ENCODE measurements at places on chromosomes 13 and 19.

DNA sequence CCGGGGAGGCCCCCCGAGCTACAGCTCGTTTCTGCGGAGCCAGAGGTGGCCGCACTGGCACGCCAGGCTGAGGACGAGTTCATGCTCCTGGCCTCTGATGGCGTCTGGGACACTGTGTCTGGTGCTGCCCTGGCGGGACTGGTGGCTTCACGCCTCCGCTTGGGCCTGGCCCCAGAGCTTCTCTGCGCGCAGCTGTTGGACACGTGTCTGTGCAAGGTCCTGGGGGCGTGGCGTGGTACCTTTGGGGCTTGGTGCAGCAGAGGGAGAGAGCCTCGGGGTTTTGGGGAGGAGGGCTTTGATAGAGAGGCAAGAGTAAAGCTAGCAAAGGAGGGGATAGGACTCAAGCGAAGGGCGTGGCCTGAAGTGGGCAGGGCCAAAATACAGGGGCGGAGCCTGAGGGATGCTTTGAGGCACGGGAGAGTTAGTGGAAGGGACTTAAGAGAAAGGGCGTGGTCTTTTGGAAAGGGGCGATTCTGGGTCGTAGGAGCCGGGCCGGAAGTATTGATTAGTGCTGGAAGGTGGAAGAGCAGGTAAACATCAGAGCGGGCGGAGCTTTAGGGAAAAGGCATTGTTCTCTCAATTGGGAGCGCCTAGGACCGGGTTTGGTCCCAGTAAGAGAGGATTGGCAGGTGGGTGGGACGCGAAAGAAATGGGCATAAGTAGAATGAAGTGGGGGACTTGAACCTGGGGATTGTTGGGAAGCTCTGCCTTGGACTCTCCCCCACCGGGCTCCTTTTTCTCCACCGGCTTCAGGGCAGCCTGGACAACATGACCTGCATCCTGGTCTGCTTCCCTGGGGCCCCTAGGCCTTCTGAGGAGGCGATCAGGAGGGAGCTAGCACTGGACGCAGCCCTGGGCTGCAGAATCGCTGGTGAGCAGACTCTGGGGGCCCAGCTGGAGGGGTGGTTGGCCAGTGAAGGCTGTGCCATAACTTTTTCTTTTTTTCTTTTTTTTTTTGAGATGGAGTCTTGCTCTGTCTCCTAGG is 1.2 kb downstream of the PPM1N start:
- peak; percentile 38 for DNase-seq

DNA sequence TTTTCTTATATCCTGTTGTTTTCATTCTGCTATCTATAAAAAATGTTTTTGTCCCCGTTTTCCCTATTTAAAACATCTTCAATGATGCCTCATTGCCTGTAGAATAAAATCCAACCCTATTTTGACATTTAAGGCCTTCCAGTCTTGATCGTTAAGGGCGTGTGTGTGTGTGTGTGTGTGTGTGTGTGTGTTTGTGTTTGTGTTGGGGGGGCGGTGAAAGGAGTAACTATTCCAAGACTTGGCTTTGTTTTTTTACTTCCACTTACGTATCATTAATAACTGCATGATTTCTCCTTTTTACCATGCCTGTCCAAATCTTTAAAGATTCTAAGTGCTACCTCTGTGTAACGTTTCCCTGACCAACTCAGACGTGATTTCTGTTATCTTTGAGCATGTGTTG is 784 bp downstream of the PIBF1 start:
- DNase-seq: no peak

DNA sequence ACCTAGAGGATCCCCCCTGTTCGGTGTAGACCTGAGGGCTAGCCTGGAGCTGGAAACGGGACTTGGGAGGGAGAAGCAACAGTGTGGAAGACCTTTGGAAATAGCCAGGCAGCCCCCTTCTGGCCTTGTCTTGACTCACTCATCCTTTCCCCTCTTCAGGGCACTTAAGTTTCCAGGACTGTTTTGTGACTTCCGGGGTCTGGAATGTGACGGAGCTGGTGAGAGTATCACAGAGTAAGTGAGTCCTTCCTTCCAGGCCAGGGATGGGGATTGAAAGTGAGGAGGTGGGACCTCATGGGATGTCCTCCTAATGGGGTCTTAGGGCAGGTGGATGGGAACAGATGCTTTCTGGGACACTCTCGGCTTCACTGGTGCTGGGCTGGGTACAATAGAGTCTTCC is 29.4 kb downstream of the LYL1 start:
- no peak for DNase-seq

DNA sequence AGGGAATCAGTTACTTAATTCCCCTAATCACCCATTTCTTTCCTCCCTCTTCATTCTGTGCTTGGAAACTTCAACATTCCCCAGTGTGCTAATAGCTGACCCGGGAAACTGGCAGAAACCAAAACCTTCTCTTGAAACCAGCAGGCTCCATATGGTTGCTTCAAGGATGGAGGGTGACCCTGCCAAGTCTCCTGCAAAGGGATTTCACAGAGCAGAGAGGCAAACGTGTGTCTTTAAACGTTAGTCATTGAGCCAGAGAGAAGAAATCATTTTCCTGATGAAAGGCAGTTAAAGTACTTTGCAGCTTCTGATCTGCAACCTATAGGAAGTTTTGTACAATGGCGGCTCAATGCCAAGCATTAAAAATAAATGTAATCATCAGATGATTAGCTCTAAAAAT is 220.9 kb downstream of the POU4F1 start:
- DNase-seq: no peak

DNA sequence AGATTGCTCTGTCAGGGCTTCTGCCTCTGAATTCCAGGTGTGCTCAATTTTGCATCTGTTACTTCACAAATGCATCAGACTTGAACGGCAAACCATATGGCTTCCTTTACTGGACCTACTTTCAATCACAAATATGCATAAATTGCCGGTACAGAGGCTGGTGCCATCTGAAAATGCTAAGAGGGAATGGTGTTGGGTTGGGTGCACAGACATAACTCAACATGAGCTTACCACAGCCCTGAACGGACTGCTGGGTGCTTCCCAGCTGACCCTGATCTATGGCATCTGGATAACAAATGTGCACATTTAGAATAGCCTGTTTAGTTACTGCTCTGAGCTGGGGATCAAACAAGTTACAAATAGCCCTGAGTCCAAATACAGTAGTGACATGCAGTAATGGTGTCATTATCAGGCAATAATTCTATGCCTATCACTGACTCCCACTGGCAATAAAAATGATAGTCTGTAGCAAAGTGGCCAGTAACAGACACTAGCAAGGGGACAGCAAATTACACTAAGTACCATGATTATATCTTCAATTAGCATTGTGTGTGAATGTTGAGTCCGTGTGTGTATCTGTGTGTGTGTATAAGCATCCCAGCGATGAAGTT is 927.3 kb downstream of the DIAPH3 start:
- DNase-seq: peak; percentile 17

DNA sequence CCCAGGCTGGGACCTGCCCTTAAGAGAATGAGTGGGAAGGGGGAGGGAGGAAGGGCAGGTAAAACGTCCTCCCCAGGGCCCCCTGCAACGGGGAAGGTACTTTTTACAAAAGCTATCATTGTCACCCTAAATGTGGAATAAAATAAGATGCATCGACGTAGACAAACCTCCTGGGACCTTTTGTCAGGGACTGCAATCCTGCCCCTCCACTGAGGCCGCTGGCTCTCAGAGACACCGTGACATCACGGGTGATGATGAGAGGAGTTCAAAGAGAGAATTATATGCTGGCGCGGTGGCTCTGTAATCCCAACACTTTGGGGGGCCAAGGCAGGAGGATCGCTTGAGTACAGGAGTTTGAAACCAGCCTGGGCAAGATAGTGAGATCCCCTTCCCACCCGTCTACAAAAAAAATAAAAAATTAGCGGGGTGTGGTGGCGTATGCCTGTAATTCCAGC is 1.8 kb upstream of the MYBPC2 start:
- no peak for DNase-seq

DNA sequence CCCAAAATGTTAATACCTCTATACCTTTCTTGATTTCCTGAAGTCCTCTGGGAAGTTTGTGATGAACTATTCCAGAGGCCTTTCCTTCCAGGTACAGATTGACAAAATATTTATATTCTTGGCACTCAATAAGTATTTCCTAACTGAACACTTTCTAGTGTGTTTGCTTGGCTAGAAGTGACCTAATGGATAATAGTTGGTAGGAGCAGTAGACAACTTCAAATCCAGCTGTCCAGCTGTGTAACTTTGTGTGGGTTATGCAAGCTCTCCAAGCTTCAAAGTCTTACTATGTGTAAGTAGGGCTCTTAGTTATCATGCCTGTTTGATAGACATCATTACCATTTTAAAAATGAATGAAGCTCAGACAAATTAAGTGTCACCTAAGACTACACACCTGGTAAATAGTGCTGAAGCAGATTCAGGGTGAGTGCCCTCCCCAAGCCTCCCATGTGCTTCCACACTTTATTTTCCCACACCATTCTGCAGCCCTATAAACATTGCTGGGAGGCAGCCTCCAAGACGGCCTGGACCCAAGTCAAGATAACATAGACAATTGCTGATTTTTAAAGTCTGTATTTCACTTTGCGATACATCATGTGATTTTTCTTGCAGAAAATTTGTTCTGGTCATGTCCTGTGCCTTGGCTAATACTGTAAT is 196.6 kb downstream of the NALCN start:
- DNase-seq: no peak

DNA sequence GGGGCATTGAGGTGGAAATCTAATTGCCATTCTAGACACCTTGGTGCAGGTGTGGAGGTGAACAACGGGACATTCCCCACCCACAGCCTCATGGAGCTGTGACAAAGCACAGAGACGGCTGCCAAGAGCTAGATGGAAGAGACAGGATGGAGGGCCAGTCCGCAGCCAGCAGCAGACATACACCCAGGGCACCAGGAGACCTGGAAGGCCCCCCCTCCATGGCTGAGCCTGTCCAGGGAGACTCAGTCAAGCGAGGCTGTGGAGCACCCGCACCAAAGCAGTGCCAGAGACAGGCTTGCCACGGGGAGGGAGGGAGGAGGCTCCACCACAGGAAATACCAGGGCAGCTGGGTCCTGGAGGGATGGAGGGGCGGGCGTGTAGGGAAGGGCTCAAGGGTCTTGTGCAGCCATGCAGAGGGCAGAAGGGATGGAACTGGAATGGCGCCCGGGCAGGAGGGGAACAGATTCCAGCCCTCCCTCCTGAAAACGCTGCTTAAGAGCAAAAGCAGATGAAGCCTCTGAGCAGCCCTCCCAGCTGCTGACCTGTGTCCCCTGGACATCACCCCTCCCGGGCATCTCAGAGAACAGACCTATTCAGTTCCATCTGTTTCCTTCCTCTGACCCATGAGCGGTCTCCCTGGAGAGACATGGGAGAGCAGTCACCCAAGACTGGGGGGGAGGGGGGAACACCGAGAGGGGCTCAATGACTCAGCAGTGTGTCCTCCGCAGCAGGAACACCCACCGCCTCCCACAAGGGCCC is 14.4 kb downstream of the EPS15L1 start:
- peak; percentile 89 for DNase-seq

GRCh38 chr19:46404753-46405468 is 8.5 kb downstream of the CCDC8 start:
- peak; percentile 84 for DNase-seq

DNA sequence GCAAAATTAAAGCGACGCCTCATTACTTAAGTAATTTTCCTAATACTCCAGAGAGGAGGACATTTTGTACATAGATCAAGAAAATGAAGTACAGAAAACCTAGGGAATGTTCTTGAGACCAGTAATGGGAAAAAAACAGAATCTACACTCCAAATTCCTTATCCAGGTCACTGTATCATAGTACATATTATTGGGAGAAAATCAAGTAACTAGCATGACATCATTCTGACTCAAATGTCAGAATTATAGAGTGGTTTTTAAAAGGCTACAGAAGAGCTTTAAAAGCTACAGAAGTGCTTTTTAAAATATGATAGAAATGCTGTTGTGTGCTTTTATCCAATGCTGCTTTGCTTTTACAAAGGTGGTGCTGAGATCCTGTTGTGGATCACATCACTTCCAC is 86.3 kb upstream of the SLC15A1 start:
- no peak for DNase-seq

DNA sequence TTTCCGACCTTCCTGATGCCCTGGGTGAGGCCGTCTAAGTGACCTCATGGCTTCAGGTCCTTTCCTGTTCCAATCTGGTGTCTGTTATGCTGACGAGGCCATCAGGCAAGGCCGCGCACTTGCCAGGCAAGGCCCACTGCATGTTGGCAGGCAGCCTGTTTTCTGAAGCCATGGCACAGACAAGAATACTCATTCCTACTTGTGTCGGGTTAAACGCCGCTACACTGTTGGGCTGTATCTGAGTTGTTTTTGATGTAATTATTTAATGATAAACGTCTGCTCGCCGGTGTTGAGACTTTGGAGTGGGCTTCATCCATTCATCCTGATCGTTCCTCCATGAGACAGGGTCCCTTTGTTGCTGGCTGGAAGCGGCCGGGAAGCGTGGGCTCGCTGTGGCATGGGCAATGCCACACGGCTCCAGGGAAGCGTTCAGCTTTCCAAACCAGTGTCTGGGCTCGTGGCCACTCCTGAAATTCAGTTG is 92.1 kb downstream of the ATP11A start:
- DNase-seq: peak; percentile 48

- DNase-seq: no peak
Measured at GRCh38 chr13:53276265-53276664, 247.7 kb downstream of the OLFM4 start.

DNA sequence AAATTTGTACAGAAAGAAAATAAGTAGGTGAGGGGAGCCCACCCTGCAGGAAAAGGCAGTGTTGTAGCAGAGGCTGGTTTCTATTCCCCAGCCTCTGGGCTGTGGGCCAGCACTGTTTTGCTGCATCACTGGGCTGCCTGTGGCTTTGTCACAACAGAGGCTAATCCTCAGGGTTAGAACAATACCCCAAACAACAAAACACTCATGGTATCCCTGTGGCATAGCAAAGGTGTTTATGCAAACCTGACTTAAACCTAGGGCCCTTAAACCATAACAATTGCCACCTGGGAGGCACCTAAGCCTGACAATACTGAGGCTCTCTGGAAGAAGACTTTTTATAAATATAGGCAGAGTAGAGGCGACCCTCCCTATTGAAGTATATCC is 314.7 kb downstream of the OLFM4 start:
- no peak for DNase-seq

DNA sequence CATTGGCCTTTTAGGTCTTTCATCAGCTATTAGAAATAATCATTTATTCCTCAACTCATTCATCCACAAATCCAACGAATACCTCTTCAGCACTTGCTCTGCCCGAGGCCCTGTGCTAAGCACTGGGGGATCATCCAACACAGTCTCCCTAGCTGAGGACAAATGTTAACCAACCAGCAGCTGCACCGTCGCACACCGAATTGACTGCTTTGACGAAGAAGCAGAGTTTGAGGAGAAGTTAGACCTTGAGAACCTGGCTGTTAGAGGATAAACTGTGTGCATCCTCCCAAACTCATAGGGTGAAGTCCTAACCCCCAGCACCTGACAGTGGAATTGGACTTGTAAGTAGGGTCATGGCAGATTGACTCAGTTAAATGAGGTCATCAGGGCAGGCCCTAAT is 170.9 kb downstream of the USP12 start:
- no peak for DNase-seq

Data from kidney (tissue), 22 donors.